ENCODE measurements at places on chromosomes 1 and 21.

- no peak for DNase-seq
Measured at GRCh38 chr1:229147072-229147471, 123.8 kb upstream of the RAB4A start.

DNA sequence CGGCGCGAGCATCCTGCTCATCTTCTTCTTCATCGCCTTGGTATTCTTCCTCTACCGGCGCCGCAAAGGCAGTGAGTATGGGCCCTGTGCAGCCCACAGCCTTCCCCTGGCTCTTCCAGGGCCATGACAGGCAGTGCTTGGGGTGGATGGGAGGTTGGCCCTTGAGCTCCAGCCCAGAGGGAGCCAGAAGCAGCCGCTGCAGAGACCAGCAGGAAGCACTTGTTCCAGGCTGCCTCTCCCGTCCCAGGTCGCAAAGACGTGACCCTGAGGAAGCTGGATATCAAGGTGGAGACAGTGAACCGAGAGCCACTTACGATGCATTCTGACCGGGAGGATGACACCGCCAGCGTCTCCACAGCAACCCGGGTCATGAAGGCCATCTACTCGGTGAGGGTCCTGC, 87.3 kb upstream of the CD1D start:
- no peak for DNase-seq

DNA sequence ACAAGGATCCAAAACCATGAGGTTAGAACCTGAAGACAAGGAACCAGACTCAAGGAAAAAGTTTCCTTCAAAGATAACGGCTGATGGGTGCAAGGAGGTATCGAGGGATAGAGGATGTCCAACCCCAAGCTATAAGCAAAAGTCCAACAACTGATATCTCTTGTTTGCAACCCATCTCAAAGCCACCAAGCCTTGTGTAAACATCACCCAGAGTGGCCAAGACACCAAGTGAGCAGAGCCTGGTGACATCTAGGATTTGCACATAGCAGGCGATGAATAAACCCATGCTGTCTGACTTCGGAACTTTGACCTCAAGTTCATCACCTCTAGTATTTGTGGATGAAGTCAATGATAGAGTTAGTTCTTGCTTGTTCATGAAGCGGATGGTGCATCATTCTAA, 180.7 kb downstream of the ETS2 start:
- no peak for DNase-seq

DNA sequence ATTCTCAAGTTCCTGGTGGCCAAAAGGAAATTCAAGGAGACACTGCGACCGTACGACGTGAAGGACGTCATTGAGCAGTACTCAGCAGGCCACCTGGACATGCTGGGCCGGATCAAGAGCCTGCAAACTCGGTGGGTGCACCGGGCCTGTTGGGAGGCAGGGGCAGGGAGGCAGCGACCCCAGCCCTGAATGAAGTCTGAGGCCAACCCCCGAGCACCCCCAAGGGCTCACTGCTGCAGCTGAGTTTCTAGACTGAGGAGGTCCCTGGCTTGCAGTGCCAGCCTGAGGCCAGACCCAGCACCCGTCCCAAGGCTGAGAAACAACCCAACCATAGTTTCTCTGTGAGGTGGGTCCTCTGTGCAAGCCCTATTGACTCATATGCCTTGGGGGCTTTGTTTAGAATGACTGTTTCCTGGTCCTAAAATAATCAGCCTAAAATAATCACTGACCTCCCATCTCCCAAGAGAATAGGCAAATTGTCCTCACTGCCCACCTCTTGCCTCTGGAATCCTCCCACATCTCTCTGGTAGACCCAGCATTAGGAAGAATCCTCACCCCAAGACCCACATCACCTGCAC, 27.1 kb downstream of the CITED4 start:
- no peak for DNase-seq

DNA sequence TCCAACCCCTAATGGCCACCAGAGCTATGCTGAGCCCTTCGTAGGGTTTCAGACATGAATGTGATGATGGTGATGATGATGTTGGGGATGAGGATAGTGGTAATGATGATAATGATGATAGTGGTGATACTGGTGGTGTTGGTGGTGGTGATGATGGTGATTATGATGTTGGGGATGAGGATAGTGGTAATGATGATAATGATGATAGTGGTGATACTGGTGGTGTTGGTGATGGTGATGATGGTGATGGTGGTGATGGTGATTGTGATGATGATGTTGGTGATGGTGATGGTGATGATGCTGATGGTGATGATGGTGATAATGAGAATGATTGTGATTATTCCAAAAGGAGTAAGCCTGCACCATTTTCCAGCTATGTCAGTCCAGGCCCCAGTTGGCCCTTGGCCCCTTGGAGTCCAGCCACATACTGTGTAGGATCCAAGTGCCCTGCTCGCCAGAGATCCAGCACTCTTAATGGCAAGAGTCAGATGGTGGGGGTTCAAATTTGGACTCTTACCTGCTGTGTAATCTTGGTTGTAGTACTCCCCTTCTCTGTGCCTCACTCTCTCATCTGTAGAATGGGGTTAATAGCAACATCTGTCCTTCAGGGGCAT, 28.3 kb downstream of the AJAP1 start:
- no peak for DNase-seq

DNA sequence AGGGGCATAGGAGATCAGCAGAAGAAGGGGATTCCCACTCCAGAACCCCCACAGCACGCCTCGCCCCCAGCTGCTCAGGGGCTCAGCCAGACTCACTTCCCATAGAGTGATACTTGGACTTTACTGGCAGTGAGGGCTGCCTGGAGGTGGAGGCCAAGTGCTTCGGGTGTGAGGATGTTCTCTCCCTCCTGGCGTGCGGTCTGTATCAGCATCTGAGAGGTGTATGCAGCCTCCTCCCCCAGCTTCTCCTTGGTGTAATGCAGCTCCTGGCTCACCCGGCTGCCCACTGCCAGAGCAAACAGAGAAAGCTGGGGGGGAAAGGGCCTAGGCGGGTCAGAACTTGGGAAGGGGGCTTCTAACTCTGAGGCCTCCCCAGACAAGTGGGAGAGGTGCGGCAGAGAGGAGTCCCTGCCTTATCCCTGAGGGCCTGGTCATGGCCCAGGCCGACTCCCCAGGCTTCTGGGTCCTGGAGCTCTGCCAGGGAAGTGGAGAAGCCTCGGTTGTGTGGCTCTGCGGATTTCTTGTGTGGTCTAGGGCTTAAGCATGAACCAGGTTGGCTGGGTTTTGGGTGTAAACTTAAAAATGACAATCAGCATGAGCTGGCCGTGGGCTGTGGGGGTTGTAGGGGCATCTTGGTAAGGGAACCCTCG, 10.9 kb downstream of the PTCH2 start:
- no peak for DNase-seq

All from NCI-H187 treated with DMSO at 0.1 percent for 48 hours (cell line).